CD4-positive, alpha-beta T cell treated with Interleukin-1 beta for 1 hour (primary cell): ENCODE measurements at places on chromosomes 4 and X.
A peak's percentile ranks its signal among the peaks of the same experiment; 100 is the strongest.

GRCh38 chrX:72408885-72409284 lies 103.2 kb upstream of the CITED1 start:
- no peak for DNase-seq

DNA sequence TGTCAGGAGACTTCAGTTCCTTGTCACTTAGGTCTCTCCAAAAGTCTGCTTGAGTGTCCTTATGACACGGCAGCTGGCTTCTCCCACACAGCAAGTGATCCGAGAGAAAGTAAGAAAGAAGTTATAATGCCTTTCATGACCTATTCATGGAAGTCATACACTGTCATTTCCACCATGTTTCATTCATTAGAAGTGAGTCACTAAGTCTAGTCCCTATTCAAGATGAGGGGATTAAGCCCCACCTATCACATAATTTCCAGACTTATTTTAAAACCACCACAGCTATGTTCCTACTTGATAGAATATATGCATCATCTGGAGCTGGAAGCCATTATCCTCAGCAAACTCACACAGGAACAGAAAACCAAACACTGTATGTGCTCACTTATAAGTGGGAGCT lies 25.2 kb upstream of the COL25A1 start:
- DNase-seq = no peak

DNA sequence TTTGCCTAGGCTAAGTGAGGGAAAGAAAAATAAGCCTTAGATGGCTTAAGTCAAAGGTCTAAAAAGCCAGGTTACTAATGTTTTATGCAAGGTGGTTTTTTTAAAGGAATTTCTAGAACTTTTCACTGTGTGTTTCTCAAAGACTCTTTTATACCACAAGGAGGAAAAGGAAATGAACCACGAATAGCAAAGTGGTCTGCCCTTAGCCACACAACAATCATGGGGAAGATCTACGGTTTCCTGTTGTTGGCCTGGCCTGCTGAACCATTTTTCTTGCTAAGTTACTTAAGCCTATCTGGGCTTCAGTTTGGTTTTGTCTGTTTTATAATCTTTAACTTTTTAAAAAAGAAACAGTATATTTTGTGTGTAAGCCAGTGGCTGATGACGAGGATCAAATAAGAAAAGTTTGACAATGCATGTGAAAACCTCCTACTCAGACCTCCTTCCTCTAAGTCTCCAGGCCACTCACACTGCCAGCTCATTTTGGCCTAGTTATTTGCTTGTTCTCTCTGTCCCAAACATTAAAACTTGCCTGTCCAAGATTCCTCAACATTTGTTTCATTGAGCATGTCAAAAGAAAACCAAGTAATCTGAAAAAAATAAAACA lies 56.7 kb upstream of the COL25A1 start:
- DNase-seq = no peak

DNA sequence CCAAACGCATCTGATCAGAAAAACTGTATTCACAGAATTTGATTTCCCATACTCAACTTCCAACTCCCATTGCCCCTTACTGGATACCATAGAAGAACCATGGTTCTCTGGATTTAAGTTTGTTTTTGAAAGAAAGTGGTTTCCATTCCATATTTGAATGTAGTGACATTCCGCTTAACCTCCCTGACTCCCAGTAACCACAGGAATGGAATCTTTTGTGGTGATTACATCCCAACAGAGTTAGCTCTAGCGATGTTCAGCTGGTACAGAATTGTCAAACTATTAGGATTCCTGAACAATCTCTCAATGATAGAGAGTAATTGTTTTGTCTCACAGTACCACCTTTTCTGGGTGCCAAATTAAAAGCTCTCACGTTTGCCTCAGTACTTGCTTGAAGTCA lies 1.7 kb downstream of the NUDT10 start:
- DNase-seq = no peak

- DNase-seq = no peak
Observed at GRCh38 chrX:102975016-102975415, 37.9 kb downstream of the RAB40AL start.

DNA sequence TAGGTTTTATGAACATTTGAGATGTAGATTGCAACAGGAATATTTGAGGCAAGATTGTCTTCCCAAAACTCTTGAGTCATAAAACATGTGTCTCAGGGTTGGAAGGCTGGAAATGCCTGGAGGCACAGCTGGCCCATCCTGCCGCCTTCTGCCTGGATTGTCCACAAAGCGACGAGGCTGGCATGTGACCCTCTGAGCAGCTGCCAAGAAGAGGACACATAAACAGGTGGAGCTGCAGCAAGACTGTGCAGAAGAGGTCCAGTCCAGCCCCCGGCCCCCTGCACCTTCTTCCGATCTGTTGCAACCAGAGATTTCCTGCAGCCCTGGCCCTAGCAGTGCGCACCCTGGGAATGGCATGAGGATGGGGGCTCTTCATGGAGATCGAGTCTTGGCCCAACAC lies 101.9 kb upstream of the BCOR start:
- DNase-seq = no peak

DNA sequence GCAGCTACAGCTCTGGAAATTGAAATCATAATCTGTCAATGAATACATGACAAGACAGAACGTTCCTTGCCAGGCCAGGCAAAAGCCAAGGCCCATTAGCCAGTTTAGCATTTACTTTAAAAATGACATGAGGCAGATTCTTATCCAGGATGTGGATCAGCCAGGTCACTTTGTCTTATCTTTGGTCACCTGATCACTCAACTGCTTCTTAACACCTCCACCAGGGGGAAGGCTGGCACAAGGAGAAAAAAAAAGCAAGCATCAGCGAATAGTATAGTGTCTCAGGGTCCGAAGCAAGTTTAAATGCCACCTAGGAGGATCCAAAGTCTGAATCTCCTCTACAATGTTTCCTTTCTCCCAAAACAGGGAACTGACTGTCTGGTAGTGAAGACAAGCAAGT lies 18.8 kb downstream of the ATP1B4 start:
- DNase-seq = peak; percentile 37

DNA sequence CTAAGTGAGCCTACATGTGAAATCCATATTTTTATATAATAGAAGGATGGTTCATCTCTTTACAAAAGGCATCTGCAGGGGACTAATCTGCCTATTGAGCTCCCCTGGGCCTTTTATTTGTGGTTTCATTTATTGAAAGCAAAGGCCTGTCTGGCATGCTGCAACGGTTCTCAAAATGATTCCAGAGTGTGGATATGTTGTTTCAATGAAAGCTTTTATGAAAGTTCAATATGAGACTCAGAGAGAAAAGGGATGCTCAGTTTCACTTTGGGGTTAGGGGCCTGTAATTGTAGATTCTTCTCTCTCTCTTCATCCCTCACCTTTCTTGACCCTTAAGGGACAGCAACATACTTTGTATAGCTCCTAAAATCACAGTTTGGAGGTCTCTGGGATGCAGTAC lies 204.2 kb upstream of the CASK start:
- DNase-seq = no peak

GRCh38 chrX:148928811-148929210 lies 428.4 kb downstream of the AFF2 start:
- no peak for DNase-seq

- DNase-seq = no peak
Observed at GRCh38 chr4:80006935-80007744, 65.9 kb downstream of the ANTXR2 start.

DNA sequence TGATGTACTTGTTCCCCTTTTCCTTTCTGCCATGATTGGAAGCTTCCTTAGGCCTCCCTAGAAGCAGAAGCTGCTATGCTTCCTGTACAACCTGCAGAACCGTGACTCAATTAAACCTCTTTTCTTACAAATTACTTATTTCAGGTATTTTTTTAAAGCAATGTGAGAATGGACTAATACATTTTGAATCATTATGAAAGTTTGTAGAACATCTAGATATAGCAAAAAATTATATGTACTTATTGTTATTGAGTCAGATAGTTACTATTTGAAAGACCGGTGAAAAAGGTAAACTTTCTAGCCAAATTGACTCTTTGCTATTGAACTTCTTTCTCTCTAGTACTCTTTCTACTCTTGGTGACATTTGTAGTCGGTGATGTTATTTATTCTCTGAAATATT lies 777.3 kb upstream of the GALNTL6 start:
- no peak for DNase-seq

- no peak for DNase-seq
Observed at GRCh38 chr4:11878241-11878640, 449.5 kb upstream of the HS3ST1 start.

GRCh38 chr4:144712775-144713174 lies 66.8 kb downstream of the HHIP start:
- no peak for DNase-seq

GRCh38 chrX:70046978-70047377 lies 2.8 kb downstream of the AWAT2 start:
- DNase-seq = no peak

DNA sequence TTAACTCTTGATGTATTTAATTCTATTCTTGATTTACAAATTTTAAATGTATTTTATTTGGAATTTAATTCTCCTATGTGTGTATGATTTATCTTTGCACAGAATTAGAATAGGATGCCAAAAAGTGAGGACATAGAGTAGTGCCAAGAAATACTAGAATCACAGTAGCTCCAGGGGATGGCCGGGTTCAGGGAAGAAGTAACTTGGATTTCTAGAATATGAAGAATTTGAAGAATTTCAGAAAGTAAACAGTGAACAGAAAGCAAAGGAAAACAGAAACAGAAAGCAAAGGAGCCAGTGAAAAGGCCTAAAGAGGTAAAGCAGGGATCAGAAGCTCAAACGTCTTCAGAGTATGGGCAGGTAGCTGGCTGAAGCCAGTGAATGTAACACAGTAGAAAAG lies 1187.6 kb downstream of the RPA4 start:
- no peak for DNase-seq

DNA sequence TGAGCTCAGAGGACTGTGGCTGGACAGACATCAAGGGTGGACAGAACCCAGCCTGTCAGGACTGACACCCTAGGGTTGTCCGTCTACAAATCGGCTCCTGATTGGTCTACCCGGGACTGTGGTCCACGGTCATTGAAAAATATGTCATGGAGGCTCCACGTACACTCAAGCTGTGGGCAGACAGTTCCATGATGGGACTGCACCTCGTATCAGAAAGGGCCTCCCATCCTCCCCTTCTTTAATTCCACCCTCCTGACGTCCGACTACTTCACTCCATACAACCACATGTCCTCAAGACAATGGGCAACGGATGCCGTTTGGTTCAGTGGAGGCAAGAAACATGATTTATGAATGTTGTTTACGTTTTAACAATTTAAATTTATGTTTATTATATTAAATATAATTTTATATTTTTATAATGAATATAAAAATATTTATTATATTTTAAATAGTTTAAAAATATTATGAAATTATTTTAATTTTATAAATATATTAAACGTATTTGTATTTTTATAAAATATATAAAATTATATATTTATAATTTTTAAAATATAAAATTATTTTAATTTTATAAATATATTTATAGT lies 58.0 kb upstream of the SHOX start:
- no peak for DNase-seq

GRCh38 chr4:108213308-108213707 lies 44.6 kb upstream of the LEF1 start:
- DNase-seq = no peak

- DNase-seq = no peak
Observed at GRCh38 chr4:100872811-100873210, 355.0 kb upstream of the EMCN start.

- DNase-seq = no peak
Observed at GRCh38 chrX:82589410-82589809, 918.7 kb upstream of the POU3F4 start.

- no peak for DNase-seq
Observed at GRCh38 chr4:5488413-5488812, 219.9 kb downstream of the EVC2 start.

DNA sequence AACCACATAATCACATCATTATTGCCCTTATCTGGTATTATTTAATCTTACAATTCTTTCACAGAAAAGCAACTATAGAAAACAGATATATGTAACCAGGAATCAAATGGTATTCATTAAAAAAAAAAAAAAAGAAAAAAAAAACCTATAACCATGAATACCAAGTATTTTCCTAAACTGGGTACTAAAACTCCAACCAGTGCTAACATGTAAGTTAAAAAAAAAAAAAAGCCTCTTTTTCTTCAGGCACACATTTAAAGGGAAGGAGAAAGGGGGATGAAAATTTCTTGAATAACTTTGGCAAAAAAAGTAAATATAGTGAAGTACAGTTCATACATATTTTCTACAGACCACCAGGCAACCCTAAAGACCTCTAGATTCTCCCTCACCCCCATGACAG lies 2.1 kb downstream of the PPAT start:
- DNase-seq = no peak

DNA sequence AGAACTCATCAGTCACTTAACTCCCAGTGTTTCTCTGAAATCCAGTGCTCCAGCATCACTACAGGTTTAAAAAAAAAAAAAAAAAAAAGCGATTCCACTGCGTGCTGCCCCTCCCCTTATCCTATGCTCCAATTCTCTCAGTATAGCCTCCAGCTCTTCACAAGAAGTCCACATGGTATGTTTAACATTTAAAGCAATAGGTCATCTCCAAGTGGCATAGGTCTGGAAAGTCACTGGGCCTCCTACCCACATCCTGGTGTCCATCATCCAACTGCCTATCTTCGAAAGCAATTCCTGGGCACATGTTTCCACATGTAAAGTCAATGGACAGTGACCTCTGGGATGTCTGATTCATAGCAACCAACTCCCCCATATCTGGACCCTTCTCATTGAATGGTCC lies 66.5 kb upstream of the MAP3K15 start:
- DNase-seq = no peak

GRCh38 chrX:50035126-50035525 lies 112.7 kb downstream of the CLCN5 start:
- DNase-seq = no peak

DNA sequence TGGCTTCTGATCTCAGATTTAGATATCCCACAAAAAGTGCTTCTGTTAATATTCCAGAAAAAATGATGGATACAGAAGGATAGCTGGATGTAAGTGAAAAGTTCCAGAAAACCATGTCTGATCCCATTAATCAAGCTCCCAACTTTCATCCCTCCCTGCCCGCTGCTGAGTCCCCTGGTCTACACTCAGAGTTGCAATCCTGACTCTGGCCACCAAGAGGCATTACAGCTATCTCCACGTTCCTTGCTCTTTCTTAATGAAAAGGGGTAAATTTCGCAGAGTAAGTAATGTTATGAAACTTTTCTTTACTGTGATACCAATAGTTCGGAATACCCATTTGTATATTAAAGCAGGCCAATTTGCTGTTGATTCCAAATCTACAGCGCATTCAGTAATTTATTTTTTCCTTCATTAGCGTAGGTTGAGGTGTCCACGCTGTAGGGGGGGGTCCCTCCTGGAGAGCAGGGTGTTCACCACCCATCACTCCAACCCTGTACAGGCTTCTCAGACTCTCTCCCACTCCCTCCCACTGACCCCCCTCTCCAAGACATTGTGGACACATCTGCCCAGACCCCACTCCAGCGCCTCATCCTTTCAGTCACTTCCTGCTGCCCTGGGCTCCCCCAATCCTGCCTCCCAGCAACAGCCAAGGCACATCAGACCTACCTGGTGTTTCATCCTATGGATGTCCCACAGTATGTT lies 55.1 kb downstream of the RAB40A start:
- peak; percentile 33 for DNase-seq

DNA sequence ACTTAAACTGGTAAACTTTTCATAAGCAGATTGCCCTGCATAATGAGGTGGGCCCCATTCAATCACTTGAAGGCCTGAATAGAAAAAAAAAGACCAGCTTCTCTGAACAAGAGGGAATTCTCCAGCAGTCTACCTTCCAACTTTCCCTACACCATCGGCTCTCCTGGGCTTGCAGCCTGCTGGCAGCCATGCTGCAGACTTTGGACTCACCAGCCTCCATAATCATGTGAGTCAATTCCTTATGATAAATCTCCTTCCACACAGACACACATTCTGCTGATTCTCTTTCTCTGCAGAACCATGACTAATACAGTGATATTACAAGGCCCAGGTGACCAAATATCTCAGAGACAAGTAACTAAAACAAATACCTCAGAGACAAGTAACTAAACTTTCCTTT lies 113.8 kb upstream of the WDR17 start:
- no peak for DNase-seq
